ENCODE measurements at places on chromosomes 1 and 21.

GRCh38 chr1:65231718-65232330 is 77.5 kb upstream of the DNAJC6 start:
- no peak for DNase-seq

- DNase-seq = no peak
Measured at GRCh38 chr1:115332813-115333608, 5.0 kb downstream of the NGF start.

- DNase-seq = no peak
Measured at GRCh38 chr1:244605835-244606370, 47.0 kb upstream of the DESI2 start.

DNA sequence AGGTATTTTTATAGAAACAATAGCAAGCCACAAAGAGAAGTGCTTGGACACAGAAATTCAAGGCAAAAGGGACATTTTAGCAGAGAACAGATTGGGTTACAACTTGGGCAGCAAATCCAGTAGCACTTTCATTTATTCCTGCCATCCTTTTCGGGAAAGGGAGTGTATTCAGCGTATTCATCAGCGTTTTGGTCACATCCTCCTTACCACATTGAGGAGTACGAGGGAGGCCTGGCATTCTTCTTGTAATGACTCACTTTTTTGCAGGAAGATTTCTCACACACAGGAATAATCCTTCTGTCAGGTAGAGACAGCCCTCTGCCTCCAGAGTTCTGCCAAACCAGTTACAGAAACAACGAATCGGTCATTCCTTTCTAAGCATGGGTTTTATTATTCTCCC is 18.1 kb upstream of the FAM78B start:
- no peak for DNase-seq

GRCh38 chr1:207875532-207875931 is 35.4 kb downstream of the CD34 start:
- DNase-seq = no peak

GRCh38 chr1:81937791-81938450 is 137.2 kb downstream of the ADGRL2 start:
- no peak for DNase-seq

- no peak for DNase-seq
Measured at GRCh38 chr1:207822124-207822601, 70.3 kb downstream of the CD46 start.

Data from H9 (cell line).